Activated naive CD4-positive, alpha-beta T cell treated with anti-CD3 and anti-CD28 coated beads, Interleukin-2, amount 50 U/mL, for 16 hours (primary cell): ENCODE measurements at places on chromosomes 11 and 22.

- DNase-seq: no peak
Measured at GRCh38 chr11:112615238-112615637, 346.0 kb upstream of the NCAM1 start.

DNA sequence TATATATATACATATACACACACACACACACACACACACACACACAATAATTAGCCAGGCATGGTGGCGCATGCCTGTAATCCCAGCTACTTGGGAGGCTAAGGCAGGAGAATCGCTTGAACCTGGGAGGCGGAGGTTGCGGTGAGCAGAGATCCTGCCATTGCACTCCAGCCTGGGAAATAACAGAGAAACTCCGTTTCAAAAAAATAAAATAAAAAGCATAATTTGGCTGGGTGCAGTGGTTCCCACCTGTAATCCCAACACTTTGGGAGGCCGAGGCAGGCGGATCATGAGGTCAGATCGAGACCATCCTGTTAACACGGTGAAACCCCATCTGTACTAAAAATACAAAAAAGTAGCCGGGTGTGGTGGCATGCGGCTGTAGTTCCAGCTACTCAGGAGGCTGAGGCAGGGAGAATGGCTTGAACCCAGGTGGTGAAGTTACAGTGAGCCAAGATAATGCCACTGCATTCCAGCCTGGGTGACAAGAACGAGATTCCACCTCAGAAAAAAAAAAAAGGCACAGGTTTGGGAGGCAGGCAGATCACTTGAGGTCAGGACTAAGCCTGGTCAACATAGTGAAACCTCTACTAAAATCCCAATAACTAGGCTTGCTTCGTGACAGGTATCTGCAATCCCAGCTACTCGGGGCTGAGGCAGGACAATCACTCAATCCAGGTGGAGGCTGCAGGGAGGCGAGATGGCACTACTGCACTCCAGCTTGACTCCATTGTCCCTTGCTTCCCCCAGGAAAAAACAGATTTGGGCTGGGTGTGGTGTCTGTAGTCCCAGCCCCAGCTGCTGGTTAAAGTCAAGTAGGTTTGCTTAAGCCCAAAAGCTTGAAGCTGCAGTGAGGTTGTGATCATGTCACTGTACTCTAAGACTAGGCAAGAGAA, 11.8 kb upstream of the WDR74 start:
- no peak for DNase-seq

GRCh38 chr11:9126636-9127035, 35.2 kb upstream of the SCUBE2 start:
- DNase-seq: no peak

DNA sequence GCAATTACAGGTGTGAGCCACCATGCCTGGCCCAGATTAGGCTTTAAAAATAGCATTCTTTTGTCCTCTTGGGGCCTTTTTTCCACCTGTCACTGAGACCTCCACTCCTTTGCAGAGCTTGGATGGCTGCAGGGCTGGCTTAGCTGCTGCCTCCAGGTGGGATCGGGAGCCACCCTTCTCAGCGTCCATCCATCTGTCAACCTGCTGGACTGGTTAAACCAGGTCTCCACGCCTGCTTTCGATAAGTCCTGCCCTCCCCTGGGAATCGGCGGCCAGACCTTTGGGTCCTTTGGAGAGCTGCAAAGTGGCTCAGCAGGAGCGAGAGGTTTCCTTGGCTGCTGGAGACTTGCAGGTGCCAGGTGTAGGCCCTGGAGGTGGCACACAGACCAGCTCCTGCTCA, 23.4 kb upstream of the GRAMD4 start:
- DNase-seq: no peak

- DNase-seq: no peak
Measured at GRCh38 chr11:81915045-81915444, 818.6 kb downstream of the FAM181B start.

GRCh38 chr11:106917973-106918372, 100.3 kb downstream of the GUCY1A2 start:
- DNase-seq: no peak

GRCh38 chr22:36942556-36942955, 29.1 kb downstream of the CSF2RB start:
- no peak for DNase-seq

GRCh38 chr11:69750875-69751597, 24.1 kb downstream of the FGF4 start:
- DNase-seq: no peak

DNA sequence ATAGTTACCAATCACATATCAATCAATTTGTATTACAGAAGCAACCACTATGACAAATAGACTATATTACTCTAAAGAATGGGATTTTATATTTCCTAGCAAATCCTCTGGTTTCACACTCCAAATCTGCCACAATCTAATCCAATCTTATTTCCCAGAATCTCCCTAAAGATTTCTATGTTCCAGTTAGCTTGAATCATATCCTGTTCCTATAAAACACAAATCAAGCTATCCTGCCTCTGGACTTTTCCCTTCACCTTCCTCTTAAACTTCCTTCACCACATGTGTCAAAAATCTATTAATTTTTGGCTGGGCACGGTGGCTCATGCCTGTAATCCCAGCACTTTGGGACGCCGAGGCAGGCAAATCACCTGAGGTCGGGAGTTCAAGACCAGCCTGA, 50.0 kb downstream of the PIK3C2A start:
- DNase-seq: no peak

DNA sequence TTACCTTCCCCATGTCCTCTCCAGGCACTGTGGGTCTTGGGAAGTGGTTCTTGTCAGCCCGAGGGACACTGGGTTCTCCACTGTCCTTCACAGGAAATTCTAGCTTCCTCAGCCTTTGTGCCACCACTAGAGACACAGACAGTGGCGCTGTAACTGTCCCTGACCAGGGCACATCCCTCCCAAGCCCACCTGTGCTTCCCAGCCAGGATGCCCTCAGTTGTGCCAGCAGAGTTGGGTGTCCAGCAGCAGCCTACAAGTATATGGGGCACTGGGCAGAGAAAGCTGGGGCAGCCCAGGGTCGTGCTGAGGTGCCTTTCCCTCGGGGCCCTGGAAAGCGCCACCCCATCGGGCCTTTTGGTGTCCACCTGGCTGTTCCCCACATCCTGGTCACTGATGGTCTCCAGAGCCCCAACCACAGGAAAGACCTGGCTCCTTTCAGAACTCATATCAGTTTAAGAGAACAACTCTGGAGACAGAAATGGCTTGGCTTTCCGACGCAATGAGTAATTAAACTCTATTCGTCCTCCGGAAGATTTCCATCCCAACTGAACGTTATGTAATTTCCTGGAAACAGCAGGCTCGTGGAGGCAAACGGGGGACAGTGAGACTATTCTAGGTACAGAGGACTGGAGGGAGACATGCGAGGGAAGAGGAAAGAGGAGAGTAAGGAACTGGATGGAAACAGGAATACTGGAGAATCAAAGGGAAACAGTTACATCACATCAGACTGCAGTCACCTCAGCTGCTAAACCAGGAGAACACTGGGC, 28.6 kb downstream of the PPP2R1B start:
- DNase-seq: no peak

DNA sequence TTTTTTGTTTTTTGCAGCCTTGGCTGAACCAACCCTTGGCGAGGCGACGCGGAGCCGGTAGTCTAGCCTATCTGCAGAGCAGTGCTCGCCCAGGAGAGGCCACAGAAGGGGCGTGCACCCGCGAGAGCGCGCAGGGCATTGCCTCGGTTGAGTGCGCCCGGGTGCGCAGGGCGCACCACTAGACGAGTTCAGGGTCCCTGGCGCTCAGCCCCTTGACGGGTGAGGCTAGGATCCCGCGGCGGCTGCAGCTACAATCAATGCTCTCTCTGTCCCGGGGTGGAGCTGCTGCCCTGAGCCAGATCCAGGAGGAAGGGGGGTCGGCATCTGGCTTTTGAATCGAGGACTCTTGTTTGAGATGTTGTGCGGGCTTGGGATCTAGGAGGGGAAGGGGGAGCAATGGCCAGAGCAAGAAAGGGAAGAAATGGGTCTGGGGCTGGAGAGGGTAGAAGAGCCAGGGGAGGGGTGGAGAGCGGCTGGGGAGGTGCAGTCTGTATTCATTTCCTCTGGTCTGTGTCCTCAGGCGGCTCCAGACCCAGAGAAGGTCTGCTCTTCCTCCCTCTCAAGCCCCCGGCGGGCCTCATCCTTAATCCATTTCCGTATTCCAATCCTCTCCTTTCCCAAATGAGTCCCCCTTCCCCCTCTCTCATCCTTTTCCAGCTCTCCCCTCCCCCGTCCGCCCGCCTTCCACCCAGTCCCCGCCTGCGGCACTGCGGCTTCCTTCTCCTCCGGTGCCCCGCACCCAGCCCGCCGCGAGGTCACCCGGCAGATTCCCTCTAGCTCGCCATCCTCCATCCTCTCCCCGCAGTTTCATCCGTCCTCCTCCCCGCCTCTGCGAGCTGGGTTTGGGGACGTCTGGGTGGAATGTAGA, 797 bp downstream of the THY1 start:
- DNase-seq: no peak

- DNase-seq: no peak
Measured at GRCh38 chr11:1138097-1138496, 19.7 kb upstream of the MUC5AC start.

DNA sequence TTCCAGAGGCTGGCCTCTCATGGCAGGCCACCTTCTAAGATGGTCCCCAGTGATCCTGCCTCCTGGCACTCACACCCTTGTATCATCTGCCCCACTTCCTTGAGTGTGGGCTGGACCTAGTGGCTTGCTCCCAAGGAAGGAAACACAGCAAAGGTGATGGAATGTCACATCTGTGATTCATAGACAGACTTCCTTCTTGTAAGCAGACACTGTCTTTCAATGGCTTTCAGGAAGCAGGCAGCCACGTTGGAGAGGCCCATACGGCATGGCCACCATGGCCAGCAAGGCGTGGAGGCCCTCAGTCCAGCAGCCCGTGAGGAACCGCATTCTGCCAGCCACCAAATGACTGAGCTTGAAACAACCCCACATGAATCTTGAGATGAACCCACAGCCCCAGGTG, 11.3 kb downstream of the LMO1 start:
- no peak for DNase-seq

DNA sequence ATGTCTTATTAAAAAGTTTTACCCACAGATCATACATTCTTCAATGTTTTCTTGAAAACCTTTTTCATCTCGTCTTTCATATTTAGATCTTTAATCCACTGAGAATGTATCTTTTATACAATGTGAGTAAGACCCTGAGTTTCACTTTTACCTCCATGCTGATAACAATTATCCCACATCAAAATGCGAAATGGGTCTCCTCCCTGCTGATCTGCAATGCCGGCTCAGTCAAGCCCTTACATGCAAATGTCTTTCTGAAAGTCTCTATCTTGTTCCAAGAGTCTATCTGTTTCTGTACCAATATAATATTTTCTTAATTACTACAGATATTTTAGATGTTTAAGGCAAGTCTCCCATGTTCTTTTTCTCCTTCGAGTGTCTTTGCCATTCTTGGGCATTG, 50.9 kb downstream of the CDON start:
- no peak for DNase-seq

GRCh38 chr11:44248109-44248508, 61.8 kb downstream of the ALX4 start:
- no peak for DNase-seq

GRCh38 chr11:125379981-125380380, 116.1 kb downstream of the FEZ1 start:
- no peak for DNase-seq

- no peak for DNase-seq
Measured at GRCh38 chr11:59804061-59804460, 6.5 kb downstream of the MRPL16 start.

DNA sequence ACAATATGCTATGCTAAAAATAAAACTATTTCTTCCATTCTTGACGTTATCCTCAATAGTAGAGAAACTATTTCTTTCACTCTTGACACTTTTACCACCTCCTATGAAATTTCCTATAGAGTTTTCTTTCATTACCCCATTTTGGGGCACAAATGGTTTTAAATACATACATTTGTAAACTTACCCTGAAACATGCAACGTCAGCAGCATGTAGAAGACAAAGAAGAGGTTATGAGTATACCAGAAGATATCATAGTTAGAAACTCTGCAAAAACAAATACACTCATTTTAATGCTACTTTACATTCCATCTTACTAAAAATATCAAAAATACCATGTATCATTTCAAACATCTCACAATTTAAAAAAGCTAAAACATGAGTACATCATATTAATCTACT, 69.5 kb downstream of the NOX4 start:
- DNase-seq: no peak

DNA sequence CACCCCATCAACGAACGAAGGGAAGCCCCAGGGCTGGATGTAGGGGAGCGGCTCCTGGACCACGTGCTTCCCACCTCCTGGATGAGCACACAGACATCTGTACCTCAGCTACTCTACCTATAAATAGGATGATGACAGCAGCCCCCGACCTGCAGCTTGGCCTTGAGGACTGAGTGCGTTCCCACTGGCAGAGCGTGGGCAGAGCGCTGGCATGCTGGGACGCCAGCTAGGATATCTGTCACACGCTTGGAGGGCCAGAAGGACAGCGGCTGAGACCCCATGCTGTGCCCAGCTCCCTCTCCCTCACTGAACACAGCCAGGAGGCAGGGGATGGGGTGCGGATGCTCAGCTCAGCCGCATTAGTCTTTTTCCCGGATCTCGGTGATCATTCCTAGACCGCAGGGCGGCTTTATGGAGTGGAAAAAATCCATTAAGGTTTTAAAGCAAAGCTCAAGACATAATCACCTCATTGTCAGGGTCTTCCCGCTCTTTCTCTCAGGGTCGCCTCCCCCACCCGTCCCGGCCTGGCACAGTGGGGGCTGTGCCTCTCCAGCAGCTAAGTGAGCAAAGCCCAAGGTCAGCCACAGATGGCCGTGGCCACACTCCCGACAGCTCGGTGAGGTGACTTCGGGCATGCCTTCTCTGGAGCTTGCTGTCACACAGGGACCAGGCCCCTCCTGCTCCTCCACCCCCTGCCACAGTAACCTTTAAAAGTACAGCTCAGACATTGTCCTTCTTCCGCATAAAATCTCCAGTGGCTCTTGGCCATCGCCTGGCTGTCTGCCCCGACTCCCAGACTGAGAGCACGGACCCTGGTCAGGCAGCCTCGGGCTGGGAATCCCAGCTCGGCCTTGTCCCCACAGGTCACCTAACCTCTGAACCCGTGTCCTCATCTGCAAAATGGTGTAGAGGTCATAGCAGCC, 69.6 kb upstream of the SHISAL1 start:
- no peak for DNase-seq

DNA sequence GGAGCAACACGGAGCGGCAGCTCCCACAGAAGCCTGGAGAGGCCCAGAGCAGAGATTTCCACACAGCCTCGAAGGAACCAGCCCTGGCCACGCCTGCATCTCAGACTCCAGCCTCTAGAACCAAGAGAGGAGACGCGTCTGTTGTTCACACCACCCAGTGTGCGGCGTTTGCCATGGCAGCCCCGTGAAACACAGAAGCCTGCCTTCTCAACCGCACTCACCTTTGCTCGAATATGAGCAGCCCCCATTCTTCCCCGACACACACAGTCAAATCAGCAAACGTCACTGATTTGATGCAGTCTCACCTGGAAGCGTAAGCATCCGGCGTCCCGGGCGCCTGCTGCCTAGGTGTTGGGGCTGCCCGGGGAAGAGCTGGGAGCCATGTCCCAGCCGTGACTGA, 14.2 kb upstream of the TALDO1 start:
- no peak for DNase-seq

DNA sequence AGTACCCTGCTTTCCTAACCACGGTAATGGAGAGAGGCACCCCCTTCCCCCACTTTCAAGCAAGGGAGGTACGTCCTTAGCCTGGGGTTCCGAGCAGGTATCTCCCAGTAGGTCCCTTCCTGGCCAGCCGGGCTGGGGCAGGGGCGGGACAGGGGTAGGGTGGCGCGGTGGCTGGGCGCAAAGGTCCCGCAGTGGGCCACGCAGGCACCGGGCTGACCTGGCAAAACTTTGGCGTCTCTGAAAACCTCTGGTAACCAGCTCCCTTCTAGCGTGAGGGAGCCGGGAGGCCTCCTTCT, 323 bp upstream of the P2RY2 start:
- DNase-seq: no peak
